NCI-H2107 (cell line): ENCODE measurements at places on chromosomes 2 and 18.

GRCh38 chr2:163591461-163591860 lies 144.3 kb downstream of the FIGN start:
- DNase-seq: no peak

- no peak for DNase-seq
These were observed 1.2 kb upstream of the DES start for GRCh38 chr2:219416938-219417337.

DNA sequence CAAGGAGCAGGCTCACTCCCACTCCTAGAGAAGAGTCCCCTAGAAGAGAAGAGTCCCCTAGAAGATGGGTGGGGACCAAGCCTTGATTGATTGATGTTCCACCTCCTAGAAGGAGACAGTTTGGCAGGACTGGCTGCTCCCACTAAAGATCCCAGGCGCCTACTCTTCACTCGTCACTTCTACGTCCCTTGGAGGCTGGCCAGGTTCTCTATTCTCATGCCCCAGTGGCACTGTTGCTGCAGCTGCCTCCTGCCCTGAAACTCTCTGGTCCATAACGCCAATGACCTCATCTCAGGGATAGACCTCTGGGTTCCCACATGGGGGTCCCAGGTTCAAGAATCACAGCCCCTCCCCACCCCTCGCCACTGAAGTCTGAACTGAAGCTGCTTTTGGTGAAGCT lies 2.5 kb upstream of the SP140L start:
- no peak for DNase-seq

GRCh38 chr2:200254773-200255172 lies 51.7 kb upstream of the SPATS2L start:
- DNase-seq: no peak

DNA sequence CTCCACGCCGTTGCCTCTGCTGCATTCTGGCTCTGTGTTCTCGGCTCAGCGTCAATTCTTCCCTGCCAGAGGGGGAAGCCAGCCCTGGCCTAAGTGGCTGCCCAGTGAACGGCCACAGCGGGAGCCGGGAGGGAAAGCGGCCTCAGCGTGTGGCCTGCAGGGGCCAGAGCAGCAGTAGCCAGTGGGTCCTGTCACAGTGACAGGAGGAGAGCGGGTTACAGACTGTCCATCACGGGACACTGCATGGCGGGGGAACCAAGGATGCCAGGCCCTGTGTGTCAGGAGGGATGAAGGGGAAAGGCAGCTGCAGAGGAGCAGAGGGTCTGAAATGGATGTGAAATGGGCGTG lies 39.7 kb downstream of the PDIA6 start:
- DNase-seq: no peak

- no peak for DNase-seq
These were observed 35.1 kb upstream of the SLC14A1 start for GRCh38 chr18:45688833-45689232.

DNA sequence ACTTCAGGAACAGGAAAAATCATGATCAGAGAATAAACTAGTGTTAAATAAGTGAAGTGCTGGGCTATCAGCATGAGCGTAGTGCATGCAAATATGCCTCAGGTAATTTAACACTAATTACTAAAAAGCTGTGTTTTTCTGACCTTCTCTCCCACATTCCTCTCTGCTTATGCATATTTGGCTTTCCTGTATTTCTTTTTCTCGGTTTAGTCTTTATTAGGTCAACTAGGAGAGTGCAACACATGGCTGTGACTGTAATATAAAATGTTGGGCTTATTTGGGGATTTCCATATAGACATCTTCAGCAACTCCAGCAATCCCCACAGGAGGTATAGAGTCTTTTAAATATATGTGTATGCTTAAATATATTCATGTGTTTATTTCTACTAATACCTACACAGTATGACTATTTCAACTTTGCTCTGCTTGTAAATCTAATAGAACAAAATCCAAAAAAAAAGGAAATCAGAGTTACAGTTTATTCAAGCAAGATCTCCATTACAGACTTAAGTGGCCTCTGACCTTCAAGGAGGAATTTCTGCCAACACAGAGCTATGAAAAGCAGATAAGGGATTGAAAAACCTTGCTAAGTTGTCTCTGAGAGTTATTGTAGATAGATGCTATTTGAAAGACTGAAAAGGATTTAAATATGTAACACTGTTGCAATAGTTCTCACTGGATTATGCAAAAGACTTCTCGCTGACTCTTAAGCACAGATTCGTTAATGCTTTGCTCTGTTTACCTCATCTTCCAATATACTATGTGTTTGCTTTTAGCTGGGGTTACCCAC lies 359.5 kb upstream of the RGPD4 start:
- no peak for DNase-seq
